ENCODE measurements at places on chromosomes 5 and 9. TPM values are rescaled to one million over a fixed set of nuclear protein-coding genes. Genes with fewer than 3 reads are reported as not detected.
A peak's percentile ranks its signal among the peaks of the same experiment; 100 is the strongest.

TAS2R1 gene
- total RNA-seq: not detected

DNA sequence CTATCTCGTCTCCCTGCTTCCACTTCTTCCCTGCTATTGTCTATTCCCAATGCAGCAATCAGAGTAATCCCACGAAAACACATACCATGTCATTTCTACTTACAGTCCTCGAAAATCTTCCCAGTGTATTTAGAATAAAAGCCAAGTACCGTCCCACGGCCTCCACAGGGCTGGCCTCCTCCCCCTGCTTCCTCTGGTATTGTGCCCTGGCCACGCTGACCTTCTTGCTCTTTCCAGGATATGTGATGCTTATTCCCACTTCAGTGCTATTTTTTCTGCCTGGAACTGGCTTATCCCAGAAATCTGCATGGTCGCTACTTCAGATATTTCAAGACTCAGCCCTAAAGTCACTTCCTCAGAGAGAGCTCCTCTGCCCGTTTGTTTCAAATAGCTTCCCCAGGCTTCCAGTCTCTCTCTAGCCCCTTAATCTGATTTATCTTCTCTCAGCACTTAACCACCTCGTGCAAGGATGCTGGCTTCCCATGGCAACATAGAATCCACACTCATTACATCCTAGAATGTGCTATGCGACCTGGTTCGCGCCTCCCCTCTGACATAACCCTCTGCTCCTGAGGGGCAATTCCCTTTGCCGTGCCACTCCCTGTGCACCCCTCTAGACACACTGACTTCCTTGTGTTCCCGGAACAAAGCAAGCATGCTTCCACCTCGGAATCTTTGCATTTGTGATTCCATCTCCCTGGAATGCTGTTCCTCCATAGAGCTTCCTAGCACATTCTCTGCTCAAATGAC lies 365.9 kb downstream of the ZSWIM6 start:
- H3K4me1 ChIP-seq: no peaks in the 10 kb centered on the region
- no peak overlapping the region for H3K27ac ChIP-seq
- DNase-seq: no peak
- no peak overlapping the region for H3K4me3 ChIP-seq

SLC6A7 gene
- not detected for total RNA-seq

GRCh38 chr5:91787718-91788117 lies 404.6 kb upstream of the ARRDC3 start:
- no peaks in the 10 kb centered on the region for H3K27me3 ChIP-seq
- H3K4me1 ChIP-seq: no peaks in the 10 kb centered on the region
- no peaks in the 10 kb centered on the region for H3K36me3 ChIP-seq

DNA sequence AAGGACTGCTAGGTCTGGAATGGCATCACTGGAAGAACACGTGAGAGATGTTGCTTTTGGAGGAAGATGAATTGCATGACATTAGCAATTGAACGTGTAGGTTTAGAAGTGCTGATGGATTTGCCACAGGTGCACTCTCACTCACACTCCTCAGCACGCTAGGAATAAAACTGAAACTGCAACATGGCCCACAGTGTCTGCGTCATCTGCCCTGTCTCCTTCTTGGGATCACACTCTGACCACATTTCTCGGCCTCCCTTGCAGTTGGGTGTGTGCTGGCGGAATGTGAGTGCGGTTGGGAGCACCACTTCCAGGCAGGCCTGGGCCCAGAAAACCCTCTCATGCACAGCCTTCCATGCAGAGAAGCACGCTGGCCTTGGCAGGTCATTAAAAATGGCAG lies 152.8 kb upstream of the LHFPL2 start:
- DNase-seq: no peak
- no peak overlapping the region for H3K4me3 ChIP-seq

DNA sequence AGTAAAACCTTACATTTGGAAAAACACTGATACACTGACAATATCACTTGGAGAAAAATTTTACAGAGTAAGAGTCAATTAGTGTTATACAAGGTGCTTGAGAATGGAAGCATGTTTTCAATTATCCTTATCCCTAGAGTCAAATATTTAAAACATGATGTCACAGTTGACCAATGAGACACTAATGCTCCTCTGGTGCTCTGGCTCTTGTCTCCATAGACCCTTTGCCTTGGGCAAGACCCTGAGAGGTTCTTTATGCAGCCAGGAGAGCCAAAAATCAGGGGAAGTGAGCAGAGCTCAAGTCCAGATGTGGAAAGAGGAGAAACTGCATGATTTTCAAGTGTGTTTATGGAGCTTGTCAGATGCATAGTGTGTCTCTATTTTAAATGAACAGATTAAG lies 153.9 kb downstream of the MARCHF11 start:
- H3K36me3 ChIP-seq: no peaks in the 10 kb centered on the region
- H3K27ac ChIP-seq: no peak overlapping the region
- DNase-seq: no peak
- H3K27me3 ChIP-seq: no peaks in the 10 kb centered on the region
- no peaks in the 10 kb centered on the region for H3K4me1 ChIP-seq
- H3K4me3 ChIP-seq: no peak overlapping the region

NMUR2 gene
- total RNA-seq: not detected

DNA sequence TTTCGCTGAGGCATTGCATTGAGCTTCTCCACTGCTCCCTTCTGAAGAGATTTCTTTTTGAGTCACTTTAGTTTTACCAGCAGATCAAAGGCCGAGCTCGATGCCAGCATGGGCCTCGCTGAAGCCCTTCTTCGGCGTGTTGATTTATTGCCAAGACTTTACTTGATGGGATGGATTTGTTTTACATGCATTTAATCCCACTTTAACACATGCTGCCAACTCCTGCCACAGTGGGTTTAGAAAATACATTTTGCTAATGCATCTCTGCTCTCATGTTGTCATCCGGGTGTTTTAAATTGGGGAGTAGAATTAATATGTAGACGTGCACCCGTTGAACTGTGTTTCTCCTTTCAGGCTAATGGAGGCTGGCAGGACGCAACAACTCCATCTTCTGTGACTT lies 218.3 kb downstream of the PBX3 start:
- DNase-seq: no peak
- H3K27me3 ChIP-seq: no peaks in the 10 kb centered on the region
- H3K4me3 ChIP-seq: no peak overlapping the region

- no peaks in the 10 kb centered on the region for H3K4me1 ChIP-seq
- H3K27ac ChIP-seq: no peak overlapping the region
- no peak for DNase-seq
- H3K4me3 ChIP-seq: no peak overlapping the region
- no peaks in the 10 kb centered on the region for H3K27me3 ChIP-seq
Observed at GRCh38 chr5:143662020-143662419, 149.9 kb upstream of the HMHB1 start.

DNA sequence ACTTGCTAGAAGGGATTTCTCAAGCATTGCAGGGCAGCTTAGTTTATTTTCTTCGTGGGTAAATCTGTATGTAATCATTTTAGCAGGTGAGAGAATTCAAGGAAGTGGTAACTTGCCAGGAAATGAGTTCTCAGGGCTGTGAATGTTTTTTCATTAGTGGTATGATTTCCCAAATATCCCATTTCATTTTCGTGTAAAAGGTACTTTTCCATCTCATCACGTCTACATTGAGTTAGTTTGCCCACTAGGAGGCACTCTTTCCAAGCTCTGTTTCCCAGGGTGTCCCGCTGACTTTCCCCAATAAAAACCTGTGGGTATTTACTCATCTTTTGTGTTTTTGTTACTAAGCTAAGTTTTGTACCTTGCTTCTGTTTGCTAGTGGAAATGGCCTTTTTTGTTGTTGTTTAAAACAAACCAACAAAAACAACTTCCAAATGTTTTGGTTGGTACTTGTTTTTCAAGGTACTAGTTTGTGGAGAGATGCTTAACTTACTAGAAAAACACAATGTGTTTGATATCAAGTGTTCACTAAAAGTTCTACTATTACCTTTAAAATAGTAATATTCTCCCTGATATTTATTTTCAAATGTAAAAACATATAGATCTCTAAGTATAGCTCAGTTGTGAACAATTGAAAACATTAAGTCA lies 373.6 kb downstream of the ADGRV1 start:
- no peaks in the 10 kb centered on the region for H3K36me3 ChIP-seq
- peak; percentile 48 for DNase-seq
- peaks cover 3% of the 10 kb centered on the region for H3K4me1 ChIP-seq
- no peaks in the 10 kb centered on the region for H3K27me3 ChIP-seq

GRCh38 chr5:174972291-174972690 lies 247.9 kb downstream of the MSX2 start:
- H3K4me1 ChIP-seq: no peaks in the 10 kb centered on the region
- no peak for DNase-seq
- no peaks in the 10 kb centered on the region for H3K27me3 ChIP-seq
- no peak overlapping the region for H3K27ac ChIP-seq
- H3K36me3 ChIP-seq: no peaks in the 10 kb centered on the region
- no peak overlapping the region for H3K4me3 ChIP-seq

- DNase-seq: peak; percentile 26
- no peaks in the 10 kb centered on the region for H3K27me3 ChIP-seq
- H3K36me3 ChIP-seq: no peaks in the 10 kb centered on the region
- H3K4me1 ChIP-seq: peaks cover 58% of the 10 kb centered on the region
Observed at GRCh38 chr9:93098236-93098946, 2.4 kb downstream of the CARD19 start.

SPATA31C2 gene
- total RNA-seq: not detected

DNA sequence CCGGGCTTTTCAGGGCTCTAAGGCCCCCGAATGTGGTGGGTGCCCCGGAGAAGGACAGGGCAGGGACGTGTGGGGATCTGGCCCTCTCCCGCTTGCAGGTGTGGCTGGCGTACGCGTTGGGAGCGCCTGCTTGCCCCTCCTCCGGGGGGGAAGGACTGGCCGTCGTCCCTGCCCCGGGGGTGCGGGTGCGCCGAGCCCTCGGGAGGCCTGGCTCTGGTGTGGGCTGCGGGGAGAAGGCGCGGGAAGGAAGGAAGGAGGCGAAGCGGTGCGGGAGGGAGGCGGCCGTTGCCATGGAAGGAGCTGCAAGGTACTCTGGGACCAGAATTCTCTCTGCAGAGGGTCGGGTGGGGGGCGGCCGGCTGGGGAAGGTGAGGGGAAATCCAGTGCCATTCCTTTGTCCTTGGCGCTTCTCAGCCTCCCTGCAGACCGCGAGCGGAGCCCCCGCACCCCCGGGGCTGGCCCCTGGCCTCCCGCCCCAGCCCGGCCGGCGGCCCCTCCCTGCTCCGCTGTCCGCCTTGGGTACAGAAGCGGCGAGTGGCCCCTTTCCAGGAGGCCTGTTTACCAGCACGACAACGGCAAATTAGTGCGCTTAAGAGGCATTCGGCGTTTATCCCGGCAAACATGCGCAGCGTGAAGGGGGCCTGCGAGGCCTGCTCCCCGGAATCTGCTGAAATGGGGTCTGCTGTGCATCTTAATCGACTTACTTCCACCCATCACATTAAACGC lies 67.1 kb upstream of the UNC5A start:
- no peaks in the 10 kb centered on the region for H3K36me3 ChIP-seq
- H3K4me1 ChIP-seq: peaks cover 20% of the 10 kb centered on the region
- peaks cover 51% of the 10 kb centered on the region for H3K27me3 ChIP-seq
- no peak for DNase-seq
- no peak overlapping the region for H3K27ac ChIP-seq

DNA sequence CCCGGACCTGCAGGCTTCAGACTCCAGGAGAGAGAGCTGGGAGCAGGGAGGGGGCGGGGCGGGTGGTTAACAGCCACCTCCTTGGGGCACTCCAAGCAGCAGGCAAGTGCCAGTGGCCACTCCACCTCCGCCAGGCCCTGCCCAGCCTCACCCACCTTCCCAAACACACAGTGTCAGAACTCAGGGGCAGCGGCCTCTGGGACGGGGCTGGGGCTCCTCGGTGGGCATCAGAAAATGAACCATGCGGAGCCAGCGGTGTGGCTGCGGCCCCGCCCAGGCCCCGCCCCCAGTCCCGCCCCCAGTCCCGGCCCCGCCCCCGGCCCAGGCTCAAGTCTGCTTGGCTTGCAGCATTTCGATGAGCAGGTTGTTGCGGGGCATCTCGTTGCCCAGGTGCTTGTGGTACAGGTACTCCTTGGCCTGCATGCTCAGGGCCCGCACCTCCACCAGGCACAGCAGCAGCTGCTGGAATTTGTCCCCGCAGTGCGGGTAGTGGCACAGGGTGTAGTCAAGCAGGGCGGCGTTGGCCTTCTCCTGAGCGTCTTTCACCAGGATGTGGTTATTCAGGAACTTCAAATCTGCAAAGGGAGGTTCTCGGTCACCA lies 24.7 kb downstream of the NR5A1 start:
- no peaks in the 10 kb centered on the region for H3K27me3 ChIP-seq
- no peaks in the 10 kb centered on the region for H3K36me3 ChIP-seq
- no peak for DNase-seq
- no peak overlapping the region for H3K27ac ChIP-seq
- no peaks in the 10 kb centered on the region for H3K4me1 ChIP-seq

CCDC180 gene
- total RNA-seq: 1.6 TPM

CHSY3 gene
- total RNA-seq: not detected

GFPT2 gene
- total RNA-seq: 1.9 TPM

TMEM174 gene
- total RNA-seq: not detected

- H3K27me3 ChIP-seq: no peaks in the 10 kb centered on the region
- DNase-seq: no peak
- no peak overlapping the region for H3K27ac ChIP-seq
Observed at GRCh38 chr5:75006865-75007822, 45.2 kb downstream of the GCNT4 start.

PCDHGA11 gene
- not detected for total RNA-seq

C6 gene
- total RNA-seq: not detected

All from CD8-positive, alpha-beta memory T cell (primary cell).